ENCODE measurements at places on chromosomes 3 and 15.
A peak's percentile ranks its signal among the peaks of the same experiment; 100 is the strongest.

DNA sequence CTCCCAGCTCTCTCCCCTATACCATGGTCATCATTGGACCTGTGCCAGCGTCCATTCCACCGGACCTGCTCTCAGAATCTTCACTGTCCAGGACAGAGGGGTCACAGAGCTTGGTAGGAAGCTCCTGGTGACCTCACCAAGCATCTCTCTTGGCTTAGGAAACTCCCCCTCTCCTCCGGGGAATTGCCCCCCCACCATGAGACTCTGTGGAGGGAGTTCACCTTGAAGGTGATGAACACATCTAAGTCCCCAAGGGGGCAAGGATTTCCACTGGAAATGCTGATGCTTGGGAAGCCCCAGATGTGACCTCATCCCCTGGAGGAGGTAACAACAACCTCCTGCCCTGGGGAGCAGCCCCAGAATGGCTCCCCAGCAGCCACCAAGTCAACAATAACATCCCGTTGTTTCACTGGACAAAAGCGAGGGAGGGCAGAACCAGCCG is 3.2 kb downstream of the SEMA7A start:
- no peak for DNase-seq

GRCh38 chr3:47961815-47962606 is 54.2 kb downstream of the MAP4 start:
- peak; percentile 6 for DNase-seq

DNA sequence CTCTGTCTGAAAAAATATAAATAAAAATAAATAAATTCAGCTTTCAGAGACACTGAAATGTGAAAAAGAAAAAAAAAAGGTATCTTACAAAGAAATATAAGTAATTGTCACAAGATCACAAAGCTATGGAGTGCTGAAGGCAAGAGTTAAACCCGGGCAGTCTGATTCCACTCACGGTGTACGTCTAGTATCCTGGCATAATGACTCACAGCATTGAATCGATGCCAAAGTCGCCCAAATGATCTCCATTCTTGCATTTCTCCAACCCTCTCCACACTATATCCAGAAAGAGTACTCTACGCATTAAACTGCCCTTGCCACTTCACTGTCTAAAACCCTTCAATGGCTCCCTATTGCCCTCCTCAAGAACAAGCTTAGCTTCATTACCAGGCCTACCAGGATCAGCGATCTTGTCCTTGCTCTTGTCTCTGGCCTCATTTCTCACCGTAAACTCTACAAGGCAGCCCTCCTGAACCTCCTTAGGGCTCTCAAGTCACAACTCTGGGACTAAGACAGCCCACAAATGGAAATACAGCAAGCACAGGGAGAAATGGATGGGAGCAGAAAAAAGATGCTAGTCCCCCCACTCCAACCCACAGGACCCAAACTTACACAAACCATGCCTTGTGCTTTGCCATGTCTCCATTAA is 7.7 kb downstream of the SUCLG2 start:
- no peak for DNase-seq

- peak; percentile 12 for DNase-seq
Observed at GRCh38 chr3:110881069-110881468, 190.5 kb upstream of the NECTIN3 start.

GRCh38 chr3:182438398-182438797 is 354.9 kb upstream of the ATP11B start:
- no peak for DNase-seq

DNA sequence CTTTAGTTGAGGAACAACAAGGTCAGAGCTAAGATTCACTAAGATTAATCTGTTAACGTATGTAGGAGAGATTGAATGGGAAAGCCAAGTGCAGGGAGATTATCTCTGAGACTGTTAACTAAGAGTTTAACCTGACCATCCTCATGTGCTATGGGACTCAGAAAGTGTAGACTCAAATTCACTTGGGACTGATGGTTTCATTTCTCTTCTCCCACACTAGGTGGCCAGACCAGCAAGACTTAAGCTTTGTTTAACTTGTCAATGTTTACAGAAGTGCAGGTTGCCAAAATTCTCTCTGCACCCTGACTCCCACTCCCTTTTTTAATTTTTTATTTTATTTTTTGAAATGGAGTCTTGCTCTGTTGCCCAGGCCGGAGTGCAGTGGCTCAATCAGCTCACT is 6.3 kb upstream of the HEXA start:
- no peak for DNase-seq

- DNase-seq = no peak
Observed at GRCh38 chr3:5126586-5126985, 4.5 kb downstream of the ARL8B start.

DNA sequence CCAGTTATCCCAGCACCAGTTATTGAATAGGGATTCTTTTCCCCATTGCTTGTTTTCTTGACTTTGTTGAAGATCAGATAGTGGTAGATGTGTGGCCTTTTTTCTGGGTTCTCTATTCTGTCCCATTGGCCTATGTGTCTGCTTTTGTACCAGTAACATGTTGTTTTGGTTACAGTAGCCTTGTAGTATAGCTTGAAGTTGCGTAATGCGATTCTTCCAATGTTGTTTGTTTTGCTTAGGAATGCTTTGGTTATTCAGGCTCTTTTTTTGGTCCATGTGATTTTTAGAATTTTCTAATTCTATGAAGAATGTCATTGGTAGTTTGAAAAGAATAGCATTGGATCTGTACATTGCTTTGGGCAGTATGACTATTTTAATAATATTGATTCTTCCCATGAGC is 94.3 kb upstream of the CHMP2B start:
- DNase-seq = no peak

DNA sequence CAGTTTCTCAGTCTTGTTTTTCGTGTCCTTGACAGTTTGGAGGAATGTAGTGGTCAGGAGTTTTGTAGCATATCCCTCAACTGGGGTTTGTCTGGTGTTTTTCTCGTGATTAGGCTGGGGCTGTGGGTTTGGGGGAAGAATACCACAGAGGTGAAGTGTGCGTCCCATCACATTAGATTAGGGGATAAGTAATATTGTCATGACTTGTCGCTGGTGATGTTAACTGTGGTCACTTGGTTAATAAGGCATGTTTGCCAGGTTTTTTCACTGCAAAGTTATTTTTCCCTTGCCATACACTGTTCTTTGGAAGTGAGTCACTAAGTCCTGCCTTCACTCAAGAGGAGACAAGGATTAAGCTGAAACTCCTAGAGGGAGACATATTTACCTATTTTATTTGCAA is 39.1 kb downstream of the PAK2 start:
- DNase-seq = no peak

DNA sequence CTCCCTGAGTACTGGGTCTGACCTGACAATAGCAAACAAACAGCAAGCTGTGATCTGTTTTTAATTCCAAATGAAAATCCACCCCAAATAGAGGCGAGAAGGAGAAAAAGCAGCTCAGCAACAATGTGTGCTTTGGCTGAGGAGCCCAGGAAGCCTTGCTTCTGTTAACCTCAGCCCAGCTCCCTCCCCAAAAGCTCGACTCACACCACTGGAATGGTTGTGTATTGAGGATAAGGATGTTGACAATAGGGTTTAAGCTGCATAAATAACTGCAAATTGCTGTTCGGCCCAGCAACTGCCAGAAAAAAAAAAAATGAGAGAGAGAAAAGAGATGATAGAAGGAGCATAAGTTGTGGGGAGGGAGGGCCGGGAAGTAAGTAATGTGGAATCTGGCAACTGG is 104.0 kb upstream of the TBC1D5 start:
- DNase-seq = no peak

DNA sequence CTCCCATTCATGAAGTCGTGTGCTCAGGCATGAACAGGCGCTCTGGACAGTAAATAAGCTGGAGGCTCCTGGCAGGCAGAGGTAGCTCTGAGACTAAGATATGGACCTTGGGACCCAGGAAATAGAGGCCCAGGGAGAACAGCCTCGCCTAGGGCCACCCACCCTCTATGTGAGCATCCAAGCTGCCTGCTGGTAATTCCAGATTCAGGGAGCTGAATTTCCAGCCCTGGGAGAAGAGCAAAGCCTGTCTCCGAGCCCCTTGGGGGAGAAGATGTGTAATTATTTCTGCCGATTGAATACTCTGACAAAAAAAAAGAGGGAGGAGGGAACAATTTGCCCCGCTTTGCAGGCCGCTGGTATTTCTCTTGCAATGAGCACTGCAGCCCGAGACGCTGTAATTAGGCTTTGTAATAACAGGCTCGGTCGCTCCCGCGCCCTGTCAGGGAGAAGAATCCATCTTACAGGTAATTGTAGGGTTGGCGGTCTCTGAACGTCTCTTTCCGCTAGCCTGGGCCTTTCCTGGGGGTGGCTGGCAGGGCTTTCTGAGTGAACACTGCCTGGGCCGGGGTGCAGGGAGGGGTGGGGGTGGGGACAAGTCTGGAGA is 131.5 kb downstream of the WNT7A start:
- no peak for DNase-seq

DNA sequence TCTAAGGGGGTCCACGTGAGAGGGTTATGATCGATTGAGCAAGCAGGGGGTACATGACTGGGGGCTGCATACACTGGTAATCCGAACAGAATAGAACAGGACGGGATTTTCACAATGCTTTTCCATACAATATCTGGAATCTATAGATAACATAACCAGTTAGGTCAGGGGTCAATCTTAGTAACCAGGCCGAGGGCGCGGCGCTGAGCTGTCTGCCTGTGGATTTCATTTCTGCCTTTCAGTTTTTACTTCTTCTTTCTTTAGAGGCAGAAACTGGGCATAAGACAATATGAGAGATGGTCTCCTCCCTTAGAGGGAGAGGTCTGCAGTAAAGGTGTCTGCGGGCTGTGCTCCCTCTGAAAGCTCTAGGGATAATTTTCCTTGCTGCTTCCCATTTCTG is 261.3 kb downstream of the XXYLT1 start:
- no peak for DNase-seq

- no peak for DNase-seq
Observed at GRCh38 chr3:52752045-52752660, 18.6 kb downstream of the NEK4 start.

DNA sequence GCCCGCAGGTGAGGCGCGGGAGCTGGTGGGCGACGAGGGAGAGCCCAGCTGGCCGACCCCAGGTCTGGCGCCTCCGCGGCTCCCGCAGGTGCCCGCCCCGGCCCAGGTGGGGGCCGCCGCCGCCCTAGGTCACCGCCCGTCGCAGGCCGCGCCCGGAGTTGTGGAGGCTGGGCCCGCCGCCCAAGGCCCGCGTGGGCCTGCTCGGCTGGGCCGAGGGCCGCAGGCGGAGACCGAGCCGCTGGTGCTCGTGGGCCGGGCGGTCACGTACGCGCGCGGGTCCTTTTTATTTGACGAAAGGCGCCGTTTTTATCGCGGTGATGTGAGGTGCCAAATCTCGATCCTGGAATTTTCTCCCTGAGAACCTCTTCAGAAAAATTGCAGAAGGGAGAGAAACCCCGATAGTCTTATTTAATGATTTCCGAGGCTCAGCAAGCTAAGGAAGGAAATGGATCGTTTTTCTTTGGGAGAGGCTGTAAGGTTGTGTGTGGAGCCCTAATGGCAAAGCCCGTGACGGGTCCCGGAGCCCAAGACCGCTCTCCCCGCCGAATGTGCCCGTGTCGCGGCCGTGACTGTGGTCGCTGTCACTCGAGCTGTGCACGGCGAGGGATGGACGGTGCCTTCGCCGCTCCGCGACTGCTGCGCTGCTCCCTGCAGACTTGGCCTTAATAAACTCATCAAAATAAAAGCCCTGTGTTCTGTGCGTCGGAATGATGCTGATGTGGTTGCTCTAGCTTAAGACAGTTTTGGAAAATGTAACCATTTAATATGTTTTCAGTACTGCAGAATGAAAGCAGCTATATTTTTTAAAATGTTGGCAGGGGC is 612 bp downstream of the APPL1 start:
- peak; percentile 57 for DNase-seq

GRCh38 chr15:45523166-45523460 is 558 bp upstream of the SLC30A4 start:
- no peak for DNase-seq

DNA sequence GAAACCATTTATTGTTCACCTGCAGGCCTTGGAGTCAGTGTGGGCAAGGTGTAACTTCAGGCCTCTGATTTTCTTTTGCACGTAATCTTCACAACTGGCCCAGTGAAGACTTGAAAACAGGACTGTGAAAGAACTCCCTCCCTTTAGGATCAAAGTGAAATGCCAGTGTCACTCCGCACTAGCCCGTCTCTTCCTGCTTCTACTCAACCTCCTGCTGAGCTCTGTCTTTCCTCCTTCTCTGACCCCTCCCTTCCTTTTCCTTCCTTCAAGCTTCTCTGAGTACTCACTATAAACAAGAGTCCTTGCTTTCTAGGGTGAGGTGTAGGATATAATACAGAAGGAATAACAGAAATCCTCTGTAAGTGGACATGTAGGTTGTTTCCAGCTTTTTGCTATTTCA is 28.5 kb downstream of the TMEM41A start:
- DNase-seq = no peak

DNA sequence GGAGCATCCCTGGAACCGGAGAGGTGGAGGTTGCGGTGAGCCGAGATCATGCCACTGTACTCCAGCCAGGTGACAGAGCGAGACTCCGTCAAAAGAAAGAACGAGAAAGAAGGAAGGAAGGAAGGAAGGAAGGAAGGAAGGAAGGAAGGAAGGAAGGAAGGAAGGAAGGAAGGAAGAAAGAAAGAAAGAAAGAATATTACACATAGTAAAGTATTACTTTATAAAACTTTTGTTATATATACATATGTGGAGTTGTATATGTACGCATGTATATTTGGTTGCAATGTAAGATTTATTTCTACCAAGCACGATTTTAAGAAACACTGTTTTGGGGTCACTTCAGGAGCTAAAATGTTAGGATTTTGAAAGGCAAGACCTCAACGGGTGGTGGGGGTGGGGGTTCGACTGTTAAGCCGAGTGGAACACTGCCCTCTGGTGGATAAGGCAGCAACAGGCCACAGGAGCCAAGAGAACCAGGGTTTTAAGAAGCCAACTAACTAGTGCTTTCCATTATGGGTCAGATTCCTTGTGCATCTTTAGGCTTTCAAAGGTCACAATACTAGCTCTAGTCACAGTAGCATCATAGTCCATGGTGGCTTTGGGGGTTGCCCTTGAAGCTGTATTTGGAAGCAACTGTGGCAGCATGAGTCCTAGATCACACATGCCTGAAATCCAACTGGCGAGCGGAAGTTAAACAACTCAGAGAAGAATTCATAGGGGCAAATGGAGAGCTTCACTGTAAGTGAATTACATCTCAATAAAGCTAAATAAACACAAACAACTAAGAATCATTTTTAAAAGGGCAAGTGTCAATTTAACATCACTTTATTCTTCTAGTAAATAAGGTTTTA is 22.5 kb downstream of the GLB1 start:
- peak; percentile 30 for DNase-seq

DNA sequence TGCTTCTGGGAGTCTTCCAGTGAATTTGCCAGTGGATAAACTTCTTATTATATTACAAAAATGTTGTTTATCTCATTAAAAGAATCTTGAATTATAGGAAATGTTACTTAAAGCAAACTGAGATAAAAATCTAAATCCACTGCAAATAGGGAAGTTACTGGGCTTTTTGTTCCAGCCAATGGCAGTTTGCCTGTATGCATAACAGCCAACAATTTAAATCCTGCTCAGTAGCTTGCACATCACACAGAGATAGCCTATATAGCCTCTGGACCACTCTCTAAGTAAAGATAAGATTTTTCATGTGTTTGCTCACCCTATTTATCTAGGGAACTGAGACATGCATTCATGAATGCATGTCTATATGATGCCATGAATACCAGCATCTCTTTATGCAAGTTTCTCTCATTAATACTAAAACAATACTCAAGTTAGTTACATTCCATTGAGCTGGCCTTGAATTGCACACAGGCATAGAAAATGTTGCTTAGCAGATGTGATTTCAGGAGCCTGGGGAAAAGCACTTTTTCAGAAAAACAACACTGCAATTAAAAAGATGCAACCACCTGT is 92.1 kb upstream of the GPR149 start:
- no peak for DNase-seq
